GM12878 (cell line): ENCODE measurements at places on chromosomes 5 and 9.

DNA sequence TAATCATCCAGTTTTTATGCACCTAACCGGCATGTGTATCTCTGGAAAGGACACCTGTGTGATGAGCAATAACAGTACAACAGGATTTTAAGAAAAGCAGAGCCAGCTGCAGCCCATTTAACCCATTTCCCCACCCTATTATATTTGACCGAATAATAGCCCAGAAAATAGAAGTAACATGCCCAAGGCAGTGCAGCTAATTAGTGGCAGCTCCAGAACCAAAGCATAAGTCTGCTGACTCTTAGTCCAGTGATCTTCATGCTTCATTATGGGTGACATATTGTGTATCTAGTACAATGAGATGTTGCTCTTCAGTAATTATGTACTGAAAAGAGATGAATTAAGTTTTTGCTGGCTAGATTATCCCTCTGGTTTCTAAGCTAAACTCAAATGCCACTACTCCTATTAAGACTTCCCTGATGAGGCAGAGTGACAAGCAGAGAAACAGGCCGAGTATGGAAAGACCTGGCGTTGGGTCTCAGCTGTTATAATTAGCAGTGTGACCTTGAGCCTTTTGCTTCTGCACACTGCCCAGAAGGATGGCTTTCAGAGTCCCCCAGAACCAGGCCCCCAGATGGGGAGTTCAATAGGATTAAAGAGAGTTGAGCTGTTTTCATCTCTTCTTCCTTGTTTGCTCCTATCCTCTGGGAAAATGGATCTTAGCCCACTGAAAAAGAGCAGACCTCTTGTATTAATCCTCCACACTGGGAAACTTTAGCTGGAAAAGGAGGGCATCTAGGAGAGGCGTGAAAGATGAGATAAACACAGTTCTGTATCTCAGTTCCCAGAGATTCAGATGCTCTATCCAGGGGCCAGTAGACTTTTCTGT, 10.8 kb upstream of the C1QTNF3 start:
- no peak for DNase-seq

- no peak for DNase-seq
Measured at GRCh38 chr5:119524485-119524884, 72.2 kb downstream of the HSD17B4 start.

- DNase-seq, result peak; percentile 17
Measured at GRCh38 chr9:86093788-86094555, 5.4 kb downstream of the GOLM1 start.

DNA sequence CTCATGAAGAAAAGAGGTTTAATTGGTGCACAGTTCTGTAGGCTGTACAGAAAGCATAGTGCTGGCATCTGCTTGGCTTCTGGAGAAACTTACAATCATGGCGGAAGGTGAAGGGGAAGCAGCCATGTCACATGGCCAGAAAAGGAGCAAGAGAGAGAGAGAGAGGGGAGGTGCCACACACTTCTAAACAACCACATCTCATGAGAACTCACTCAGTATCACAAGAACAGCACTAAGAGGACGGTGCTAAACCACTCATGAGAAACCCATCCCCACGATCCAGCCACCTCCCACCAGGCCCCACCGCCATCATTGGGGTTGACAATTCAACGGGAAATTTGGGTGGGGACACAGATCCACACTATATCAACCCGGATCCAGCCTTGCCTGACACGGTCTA, 28.8 kb upstream of the IER5L start:
- DNase-seq, result no peak

DNA sequence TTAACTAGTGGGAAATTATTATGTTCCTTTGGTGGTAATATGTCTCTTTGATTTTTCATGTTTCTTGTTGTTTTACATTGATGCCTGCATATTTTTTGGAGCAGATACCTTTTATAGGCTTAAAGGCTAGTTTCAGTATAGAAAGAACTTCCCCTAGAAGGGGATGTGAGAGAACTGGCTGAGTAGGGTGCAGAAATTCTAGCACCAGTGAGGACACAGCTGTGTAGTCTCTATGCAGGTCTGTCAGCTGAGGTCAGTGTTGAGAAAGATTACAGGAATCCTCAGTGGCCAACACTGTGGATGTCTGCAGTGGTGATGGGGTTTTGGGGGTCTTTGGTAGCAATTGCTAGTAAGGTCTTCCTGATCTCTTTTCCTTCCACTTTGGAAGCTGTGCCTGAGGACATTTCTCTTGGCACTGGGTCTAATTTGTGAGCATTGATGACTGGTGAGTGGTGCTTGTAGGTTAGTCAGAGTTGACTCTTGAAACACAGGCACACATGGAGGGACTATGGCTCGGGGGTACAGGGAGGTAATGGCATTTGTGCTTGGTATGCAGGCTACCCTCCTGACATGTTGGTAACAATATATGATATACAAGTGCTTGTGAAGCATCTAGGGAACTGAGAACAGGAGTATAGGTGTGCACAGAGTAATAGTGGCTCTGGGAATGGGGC, 221.4 kb downstream of the SPATA31D1 start:
- DNase-seq, result no peak

DNA sequence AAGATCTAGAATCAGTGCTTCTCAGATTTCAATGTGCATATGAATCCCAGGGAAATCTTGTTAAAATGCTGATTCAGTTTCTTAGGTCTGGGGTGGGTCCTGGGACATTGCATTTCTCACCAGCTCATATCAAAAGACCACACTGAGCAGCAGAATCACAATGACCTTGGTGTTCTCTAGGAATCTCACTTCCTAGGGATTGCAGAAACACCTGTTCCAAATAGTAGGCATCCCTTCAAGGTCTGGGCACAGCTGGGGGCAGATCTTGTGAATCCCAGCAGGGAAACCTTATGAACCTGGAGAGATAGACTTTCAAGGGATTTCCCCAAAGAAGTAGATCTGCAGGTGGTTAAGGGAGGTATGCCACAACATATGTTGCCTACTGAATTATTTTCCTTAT, 8.9 kb upstream of the GARNL3 start:
- DNase-seq, result no peak
